ENCODE measurements at places on chromosomes 5 and 9.

GRCh38 chr5:16536818-16537217 lies 71.2 kb upstream of the ZNF622 start:
- no peak for DNase-seq

- DNase-seq: no peak
Observed at GRCh38 chr5:76114179-76114851, 31.1 kb downstream of the SV2C start.

DNA sequence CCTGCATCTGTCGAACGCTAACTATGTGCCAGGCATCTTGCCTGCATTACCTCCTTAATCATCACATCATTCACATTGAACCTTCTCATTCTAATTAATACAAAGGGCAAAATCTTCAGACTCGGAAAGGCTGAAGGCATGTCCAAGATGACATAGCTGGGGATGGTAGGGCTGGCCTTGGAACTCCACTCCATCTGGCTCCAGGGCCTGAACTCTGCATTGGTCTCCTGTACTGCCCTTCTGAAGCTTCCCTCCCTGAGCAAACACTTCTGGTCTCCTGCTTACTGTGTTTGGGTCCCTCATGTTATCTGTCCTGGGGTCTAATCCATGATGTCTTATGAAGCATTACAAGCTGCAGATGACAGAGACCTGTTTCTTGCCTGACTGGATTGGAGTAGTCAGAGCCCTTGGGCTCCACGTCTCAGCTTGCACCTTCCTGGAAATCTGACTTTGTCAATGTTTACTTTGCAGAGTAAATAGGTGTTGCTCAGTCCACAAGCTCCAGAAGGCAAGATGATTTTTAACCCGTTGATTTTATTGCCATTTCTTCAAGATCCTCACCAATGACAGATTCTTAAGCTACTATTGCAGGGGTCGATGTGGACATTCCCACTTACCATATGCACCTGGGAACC lies 106.1 kb downstream of the GALNT10 start:
- DNase-seq: no peak

- no peak for DNase-seq
Observed at GRCh38 chr5:79578876-79579275, 33.4 kb upstream of the TENT2 start.

- DNase-seq: no peak
Observed at GRCh38 chr5:115962565-115963402, 509 bp downstream of the LVRN start.

GRCh38 chr5:97929383-97929782 lies 746.3 kb upstream of the RIOK2 start:
- no peak for DNase-seq
